ENCODE measurements at places on chromosomes 2 and 18.

GRCh38 chr2:70854411-70854810 lies 18.8 kb upstream of the CD207 start:
- no peak for DNase-seq

DNA sequence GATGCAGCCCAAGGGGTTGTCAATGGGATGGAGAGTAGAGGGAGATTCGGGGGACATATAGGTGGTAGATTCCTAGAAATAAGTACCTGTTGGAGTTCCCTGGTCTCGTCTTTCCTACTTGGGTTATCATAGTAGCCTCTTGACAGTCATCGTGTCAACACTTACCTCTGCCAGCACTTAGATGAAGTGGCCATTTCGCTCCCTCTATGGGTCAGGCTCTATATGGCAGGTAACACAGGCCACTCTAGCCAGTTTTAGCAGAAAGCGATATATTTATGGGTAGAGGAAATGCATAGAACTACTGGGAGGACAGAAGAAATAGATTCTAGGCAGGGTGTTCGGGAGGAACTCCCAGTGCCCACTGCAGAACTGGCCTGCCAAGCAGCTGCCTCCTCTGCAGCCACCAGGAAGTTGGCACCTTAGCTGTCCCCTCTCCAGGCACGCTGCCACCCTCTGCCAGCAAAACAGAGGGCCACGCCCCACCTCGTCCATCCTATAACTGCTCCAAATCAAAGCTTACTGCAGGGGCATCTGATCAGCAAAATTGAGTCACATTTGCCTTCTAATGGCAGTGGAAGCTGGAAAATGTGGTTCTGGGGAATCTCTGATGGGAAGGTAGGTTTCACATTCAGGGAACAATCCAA lies 181.3 kb downstream of the INSIG2 start:
- peak; percentile 17 for DNase-seq

- no peak for DNase-seq
Observed at GRCh38 chr2:135494917-135495316, 36.1 kb downstream of the ZRANB3 start.

DNA sequence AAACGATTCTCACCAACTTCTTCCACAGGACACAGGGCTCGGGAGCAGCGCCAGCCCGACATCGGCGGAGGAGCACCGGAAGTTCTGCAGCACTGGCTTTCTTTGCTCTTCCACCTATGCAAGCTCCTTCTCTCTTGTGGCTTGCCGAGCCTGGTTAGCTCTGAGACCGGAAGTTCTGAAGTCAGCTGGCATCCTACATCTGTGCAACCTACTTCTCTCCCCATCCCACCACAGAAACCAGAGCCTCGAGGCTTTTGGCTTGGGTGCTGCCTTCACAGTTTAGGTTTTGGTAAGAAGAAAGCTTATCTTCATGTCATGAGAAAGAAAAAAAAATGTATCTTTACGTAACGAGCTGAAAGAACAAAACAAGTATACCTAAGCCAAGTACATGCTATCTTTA lies 111.7 kb downstream of the ANKRD44 start:
- peak; percentile 74 for DNase-seq

DNA sequence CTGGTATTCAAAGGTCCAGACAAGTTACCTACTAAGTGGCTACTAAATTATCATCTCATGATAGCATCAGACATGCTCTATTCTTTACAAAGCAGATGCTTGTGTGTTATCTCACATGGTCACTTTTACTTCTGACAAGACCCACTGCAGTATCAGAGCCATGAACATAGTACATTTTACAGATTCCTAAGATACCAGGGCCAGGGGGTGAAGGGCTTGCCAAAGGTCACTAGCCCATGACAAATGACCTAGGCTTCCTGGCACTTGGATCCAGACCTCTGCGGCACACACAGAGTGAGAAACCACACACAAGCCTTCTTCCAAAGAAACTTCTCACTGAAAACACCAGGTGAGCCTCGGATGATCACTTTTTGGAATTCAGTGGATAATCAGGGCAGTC lies 446.8 kb downstream of the EIPR1 start:
- no peak for DNase-seq
